ENCODE measurements at places on chromosomes 5 and 9. TPM values are rescaled to one million over a fixed set of nuclear protein-coding genes. Genes with fewer than 3 reads are reported as not detected.

The CCDC192 gene
- polyA plus RNA-seq: 0.30 TPM

The SLC6A19 gene
- polyA plus RNA-seq: not detected

- peak; percentile 18 for DNase-seq
- H3K4me1 ChIP-seq: peaks cover 39% of the 10 kb centered on the region
- 0 out of 2 replicates have a peak, but pooled peaks cover 13% of the 10 kb centered on the region for H3K36me3 ChIP-seq
- no peak overlapping the region for H3K4me3 ChIP-seq
Observed at GRCh38 chr5:90402521-90403255, 6.9 kb downstream of the CETN3 start.

- DNase-seq: no peak
- no peaks in the 10 kb centered on the region for H3K27me3 ChIP-seq
- no peak overlapping the region for H3K27ac ChIP-seq
- H3K4me1 ChIP-seq: no peaks in the 10 kb centered on the region
- H3K36me3 ChIP-seq: no peaks in the 10 kb centered on the region
- no peak overlapping the region for H3K4me3 ChIP-seq
Observed at GRCh38 chr5:168893283-168893682, 314.1 kb upstream of the PANK3 start.

DNA sequence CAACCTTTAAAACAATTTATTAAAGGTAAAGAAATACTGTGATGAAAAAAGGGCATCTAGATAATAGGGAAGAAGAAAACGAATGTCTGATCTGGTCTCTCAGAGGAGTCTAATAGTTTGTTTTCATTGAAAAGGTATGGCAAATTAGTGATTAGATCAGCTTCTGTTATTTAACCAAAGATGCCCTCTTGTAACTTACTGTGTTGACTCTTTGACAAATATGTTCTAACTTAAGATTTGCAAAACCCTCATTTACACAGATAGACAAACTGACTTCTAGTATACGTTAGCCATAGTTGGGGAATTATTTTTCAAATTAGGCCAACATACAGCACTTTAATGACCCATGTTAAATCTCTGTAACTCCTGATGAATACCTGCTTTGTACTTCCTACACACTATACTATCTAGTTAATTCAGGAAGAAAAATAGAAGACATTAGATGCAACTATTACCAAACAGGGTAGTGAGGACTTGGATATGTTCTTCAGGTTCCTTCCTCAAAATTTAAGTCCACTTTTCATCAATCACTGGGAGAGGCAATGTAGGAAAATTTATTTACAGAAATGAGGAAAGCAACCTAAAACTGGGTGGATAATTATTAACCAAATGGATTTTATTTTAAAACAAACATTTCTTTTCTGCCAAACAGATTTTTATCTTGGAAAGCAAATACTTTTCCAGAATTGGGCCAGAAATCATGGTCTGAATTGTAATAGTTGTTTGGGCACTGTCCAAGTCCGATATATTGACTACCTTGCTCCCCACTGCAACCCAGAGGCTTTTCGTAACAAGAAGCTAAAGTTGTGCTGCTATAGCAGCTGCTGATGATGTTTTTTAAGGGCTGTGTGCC is 66.4 kb upstream of the PPP2R2B start:
- H3K4me3 ChIP-seq: no peak overlapping the region
- no peaks in the 10 kb centered on the region for H3K4me1 ChIP-seq
- DNase-seq: no peak

DNA sequence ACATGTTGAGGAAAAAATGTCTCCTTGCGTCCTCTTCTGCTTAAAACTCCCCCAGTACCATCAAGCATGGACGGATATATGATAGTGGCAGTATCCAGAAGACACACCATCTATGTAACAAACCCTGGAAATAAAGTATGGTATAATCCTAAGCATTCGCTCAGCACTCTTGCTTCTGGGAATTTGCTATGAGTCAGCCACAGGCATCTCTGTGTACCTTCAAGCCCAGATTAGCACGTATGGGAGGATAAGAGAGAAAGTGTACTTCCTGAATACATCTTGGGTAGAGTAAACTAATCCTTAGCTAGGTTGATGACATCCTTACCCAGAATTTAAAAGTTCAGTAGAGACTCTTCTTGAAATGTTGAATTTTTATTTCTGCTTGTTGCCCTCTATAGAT is 71.2 kb downstream of the GHR start:
- no peaks in the 10 kb centered on the region for H3K27me3 ChIP-seq
- H3K36me3 ChIP-seq: no peaks in the 10 kb centered on the region
- no peaks in the 10 kb centered on the region for H3K4me1 ChIP-seq
- DNase-seq: no peak

Data from GM23248 (cell line).